ENCODE measurements at places on chromosomes 12 and 14.

- no peak for DNase-seq
Observed at GRCh38 chr12:57476162-57476992, 3.3 kb downstream of the ARHGAP9 start.

GRCh38 chr12:84698576-84699333 is 213.8 kb downstream of the SLC6A15 start:
- no peak for DNase-seq

DNA sequence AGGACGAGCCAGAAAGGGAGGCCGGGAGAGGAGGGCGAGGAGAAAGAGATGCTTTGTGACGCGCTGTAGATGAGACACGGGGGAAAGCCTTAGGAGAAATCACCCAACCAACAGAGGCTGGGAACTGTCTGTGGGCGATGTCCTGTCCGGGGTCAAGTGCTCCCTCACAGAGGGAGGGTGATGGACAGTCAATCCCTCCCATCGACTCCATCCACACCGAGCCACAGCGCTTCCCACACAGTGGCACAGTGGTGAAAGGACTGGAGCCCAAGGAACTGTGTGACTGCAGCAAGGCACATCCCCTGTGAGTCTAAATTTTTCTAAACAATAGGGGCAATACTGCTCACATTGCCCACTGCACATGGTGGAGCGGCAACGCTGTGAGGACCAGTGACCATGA is 89.1 kb downstream of the TTC7B start:
- no peak for DNase-seq

DNA sequence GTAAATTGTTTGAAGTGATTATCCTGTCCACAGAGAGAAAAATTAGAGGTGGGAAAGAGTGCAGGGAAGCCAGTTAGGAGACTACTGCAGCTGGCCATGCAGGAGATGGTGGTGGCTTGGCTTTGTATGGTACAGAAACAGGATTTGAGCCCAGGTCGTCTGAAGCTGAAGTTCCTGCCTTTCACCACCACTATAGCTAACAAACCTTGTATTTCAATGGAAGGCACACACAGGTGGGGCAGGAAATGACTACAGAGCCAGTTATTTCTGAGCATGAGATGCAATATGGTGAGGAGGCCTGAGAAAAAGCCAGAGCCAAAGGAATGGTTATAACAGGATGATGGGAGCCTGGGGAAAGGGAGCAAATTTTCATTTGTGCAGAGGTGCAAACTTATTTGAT is 103.9 kb downstream of the BTG1 start:
- no peak for DNase-seq

GRCh38 chr14:91470216-91470615 is 39.9 kb downstream of the PPP4R3A start:
- no peak for DNase-seq

- no peak for DNase-seq
Observed at GRCh38 chr12:106773286-106774004, 1.0 kb upstream of the RIC8B start.

- DNase-seq: no peak
Observed at GRCh38 chr12:45986641-45987339, 3.6 kb downstream of the SCAF11 start.

- no peak for DNase-seq
Observed at GRCh38 chr14:68527329-68527851, 265.5 kb downstream of the ZFP36L1 start.

- DNase-seq: peak; percentile 76
Observed at GRCh38 chr12:77324763-77325468, 259.5 kb upstream of the E2F7 start.

- DNase-seq: no peak
Observed at GRCh38 chr12:89721291-89721987, 12.8 kb upstream of the ATP2B1 start.

- no peak for DNase-seq
Observed at GRCh38 chr12:54350743-54351142, 13.5 kb downstream of the GPR84 start.

DNA sequence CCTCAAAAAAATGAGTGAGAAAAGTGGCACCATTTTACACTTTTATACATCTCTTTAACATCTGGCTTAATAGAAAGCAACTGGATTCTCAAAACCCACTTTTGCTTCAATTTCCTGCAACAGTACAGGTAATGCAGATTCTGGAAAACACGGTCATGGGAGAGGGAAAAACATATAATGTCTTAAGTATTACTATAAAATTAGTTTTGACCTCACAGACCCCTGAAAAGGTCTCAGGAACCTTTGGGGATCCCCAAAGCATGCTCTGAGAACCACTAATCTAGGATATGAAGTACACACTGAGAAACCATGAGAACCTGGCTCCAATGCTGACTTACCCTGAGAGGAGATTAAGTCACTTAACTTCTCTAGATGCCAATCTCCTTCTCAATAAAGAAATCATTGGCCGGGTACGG is 64.7 kb downstream of the PPP2R5E start:
- DNase-seq: no peak

DNA sequence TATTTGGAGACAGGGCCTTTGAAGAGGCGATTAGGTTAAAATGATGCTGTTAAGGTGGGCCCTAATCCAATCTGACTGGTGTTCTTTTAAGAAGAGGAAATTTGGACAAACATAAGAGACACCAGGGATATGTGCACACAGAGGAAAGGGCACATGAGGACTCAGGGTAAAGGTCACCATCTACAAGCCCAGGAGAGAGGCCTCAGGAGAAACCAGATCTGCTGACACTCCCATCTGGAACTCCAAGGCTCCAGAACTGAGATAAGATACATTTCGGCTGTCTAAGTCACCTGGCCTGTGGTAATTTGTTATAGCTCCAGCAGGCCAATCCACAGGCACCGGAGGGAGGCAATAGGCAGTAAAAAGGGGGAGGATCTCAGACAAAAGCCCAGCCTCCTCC is 48.6 kb downstream of the KICS2 start:
- DNase-seq: no peak

- DNase-seq: no peak
Observed at GRCh38 chr14:22432348-22432976, 156.6 kb downstream of the DAD1 start.

- no peak for DNase-seq
Observed at GRCh38 chr12:24748326-24748725, 200.6 kb downstream of the BCAT1 start.

DNA sequence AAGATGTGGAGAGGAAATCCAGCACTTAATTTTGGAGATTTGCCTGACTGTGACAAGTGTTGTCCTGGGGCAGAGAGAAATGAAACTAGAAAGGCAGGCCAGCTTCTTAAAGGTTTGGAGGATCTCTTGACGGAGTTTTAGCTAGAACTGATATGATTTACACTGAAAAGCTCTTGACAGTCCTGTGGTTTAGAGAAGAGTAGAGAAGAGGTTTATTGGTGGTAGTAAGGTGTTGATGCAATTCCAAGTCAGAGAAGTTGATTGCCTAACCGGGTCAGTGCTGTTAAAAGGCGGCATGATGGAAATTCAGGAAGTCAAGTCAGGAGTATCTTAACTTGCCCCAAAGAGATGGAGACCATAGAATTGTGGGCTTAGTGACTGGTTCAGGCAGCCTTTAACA is 89.0 kb upstream of the TRAF3 start:
- DNase-seq: no peak

GRCh38 chr14:26444822-26445221 is 153.0 kb downstream of the NOVA1 start:
- DNase-seq: no peak

DNA sequence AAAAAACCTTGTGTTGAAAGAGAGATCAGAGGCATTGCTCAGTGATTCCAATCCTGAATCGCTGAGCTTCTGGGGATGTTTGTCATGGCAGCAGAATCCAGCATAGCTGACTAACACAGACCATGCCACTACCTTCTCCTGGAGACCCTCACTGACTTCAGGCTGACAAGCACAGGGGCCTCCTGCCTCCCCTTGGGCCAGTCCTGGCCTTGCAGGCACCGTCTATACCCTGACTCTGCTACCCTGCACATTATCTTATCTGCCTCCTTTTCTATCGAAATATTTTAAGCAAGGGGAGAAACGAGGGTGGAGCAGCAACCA is 139.8 kb downstream of the KIF26A start:
- no peak for DNase-seq

GRCh38 chr12:29176941-29177340 is 27.9 kb downstream of the FAR2 start:
- no peak for DNase-seq

GRCh38 chr12:49335955-49336644 is 888 bp downstream of the C1QL4 start:
- DNase-seq: no peak

- no peak for DNase-seq
Observed at GRCh38 chr14:59622631-59623030, 46.0 kb upstream of the CCDC175 start.

DNA sequence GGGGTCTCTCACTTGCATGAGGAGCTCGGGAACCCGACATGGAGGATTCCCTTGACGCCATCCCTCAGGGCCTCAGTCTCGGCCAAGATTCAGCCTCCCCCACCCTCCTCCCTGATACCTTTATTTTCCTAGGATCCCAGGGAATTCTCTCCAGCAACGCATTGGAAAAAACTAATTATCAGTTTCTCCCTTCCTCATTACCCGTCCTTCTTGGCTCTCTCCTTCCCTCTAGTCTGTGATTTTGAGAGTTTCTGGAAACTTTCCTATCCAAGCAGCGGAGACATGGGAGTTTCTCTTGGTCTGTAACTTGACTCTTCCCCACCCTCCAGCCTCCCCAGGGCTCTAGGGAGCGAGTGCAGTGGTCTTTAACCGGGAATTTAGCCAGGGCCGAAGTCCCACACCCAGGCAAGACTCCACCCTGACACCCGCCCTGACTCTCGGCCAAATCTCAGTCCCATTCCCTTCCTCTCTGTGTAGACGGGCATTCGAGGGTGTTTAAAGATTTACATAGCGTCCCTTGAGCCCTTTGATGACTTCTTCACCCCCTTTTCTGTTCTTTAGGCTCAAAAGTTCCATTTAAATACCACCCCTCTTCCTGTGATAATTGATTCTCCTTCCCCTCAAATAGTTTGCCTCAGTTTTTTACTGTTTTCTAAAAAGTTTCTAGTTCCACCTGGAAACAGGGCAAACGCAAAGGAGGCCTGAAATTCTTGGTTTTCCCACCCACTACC is 6.7 kb downstream of the HOXC5 start:
- no peak for DNase-seq

DNA sequence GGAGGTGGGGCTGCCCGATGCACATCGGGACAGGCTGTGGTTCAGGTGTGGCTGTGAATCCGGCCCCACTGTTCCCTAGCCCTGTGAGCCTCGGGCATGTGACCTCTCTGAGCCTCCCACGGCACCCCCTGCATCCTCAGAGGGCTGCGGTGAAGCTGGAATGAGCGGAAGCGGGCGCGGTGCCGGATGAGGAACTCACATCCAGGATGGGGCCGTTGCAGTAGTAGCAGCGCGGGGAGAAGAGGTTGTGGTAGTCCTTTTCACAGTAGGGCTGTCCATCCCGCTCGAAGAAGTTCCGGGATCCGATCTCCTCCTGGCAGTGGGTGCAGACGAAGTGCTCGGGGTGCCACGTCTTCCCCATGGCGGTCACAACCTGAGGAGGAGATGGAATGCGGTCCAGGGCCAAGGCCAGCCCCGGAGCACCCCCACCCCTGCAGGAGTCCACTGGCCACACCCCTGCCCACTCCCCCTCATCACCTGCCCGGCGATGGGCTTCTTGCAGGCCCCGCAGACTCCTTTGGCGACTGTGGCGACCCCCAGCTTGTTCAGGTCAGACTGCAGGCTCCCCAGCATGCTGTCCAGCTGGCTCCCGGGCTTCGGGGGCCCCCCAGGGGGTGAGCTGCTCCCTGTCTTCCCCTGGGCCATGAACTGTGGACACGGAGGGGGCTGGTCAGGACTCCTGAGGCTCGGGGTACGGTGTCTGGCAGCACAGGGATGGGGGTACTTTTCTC is 13.9 kb upstream of the RPLP0 start:
- no peak for DNase-seq

DNA sequence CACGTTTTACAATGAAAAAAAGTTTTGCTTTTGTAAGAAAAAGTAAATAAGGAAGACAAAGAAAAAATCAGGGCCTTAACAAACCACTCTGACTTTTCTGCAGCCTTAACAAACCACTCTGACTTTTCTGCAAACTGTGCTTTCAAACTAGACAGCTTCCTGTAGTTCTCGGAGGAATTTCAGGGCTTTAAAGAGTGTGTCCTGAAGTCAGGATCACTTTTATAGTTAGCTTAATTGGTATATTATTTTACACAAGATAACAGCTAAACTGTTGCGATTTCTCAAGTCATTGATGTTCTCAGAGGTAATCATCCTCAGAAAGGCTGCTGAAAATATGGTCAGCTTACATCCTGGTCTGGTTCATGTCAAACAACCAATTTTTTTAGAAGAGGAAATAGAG is 42.2 kb downstream of the TMEM117 start:
- DNase-seq: no peak

GRCh38 chr12:90027889-90028634 is 319.4 kb upstream of the ATP2B1 start:
- no peak for DNase-seq

DNA sequence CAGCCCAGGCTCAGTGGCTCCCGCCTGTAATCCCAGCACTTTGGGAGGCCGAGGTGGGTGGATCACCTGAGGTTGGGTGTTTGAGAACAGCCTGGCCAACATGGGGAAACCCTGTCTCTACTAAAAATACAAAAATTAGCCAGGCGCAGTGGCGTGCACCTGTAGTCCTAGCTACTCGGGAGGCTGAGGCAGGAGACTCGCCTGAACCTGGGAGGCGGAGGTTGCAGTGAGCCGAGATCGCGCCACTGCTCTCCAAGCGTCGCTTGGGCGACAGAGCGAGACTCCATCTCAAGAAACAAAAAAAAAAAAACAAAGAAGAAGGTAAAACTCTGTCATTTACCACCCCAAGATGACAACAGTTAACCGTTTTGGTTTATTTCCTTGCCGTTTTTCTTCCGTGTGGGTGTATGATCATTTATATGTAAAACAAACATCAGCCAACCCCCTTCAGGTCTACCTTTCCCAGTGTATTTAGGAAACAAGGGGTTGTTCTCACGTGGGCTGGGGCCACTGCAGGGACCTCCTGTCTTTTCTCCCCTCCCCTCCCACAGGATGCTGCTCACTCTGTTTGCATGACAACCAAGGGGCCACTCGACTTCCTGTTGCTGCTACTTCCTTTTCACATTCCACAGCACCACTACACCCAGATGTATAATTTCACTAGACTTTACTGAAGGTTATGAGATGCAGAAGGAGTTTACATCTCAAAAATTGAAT is 13.6 kb downstream of the TTC9 start:
- no peak for DNase-seq

DNA sequence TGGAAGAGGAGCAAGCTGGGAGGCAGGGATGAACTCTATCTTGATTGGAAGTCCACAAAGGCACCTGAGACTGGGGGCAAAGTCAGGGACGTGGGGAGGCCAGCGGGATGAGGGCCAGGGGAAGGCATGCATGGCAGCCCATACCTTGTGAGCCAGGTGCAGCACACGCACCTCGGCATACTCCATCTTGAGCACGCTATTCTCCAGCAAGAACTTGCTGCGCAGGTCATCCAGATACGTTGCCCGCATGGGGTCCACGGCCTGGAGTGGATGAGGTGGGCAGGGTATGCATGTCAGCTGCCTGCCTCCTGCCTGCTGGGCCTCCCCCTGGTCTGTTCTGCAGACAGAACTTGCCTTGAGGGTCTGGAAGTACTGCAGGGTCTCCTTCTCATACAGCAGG is 3.9 kb downstream of the RABGGTA start:
- DNase-seq: no peak

GRCh38 chr12:103626498-103626897 is 39.4 kb downstream of the STAB2 start:
- DNase-seq: no peak
